ENCODE measurements at places on chromosomes 5 and 9.

DNA sequence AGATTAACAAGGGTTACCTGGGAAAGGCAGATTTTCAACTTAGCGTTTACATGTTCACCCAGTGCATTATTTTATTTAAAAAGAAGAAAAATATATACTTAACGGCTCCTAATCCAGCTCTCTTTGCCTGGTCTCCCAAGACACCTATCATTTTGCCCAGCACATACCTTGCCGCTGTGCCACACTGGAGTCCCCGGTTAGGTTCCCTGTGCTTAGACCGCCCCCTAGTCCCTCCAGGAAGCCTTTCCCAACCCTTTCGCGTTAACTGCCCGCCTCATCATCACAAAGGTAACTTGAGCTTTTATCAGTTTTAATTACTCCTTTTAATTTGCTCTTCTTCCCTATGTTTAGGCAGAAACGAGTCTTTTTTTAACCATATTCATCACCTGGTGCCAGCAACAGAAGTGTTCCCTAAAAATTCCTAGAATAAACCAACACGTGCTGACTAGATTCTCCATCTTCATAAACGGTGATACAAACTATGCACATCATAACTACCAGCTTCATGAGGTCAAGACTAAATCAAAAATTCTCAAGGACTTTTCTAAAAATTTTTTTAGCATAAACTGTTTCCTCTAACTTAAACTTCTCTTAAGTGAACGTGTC lies 19.7 kb downstream of the DNAJA1 start:
- DNase-seq: no peak

GRCh38 chr9:124363326-124364096 lies 51.7 kb downstream of the PSMB7 start:
- DNase-seq: no peak

DNA sequence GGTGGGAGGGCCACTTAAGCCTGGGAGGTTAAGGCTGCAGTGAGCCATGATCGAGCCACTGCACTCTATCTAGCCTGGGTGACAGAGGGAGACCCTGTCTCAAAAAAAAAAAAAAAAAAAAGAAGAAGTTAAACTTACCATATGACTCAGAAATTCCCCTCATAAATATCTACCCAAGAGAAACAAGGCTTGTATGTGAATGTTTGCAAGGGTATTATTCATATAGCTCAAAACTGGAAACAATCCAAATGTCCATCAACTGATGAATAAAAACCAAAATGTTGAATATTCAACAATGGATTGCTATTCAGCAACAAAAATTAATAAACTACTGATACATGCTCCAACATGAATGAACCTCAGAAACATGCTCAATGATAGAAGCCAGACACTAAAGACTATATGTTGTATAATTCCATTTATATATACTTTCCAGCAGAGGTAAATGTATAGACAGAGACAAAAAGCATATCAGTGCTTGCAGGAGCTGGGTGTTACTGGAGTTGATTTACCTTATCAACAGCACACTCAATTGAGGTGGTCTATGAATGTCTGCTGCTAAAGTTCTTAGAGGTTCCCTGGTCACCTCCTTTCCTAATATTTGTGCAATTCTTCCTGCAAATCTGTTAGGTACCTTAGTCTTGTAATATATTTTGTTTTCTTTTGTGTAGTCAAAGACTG lies 5.3 kb upstream of the SREK1 start:
- DNase-seq: no peak

- no peak for DNase-seq
These were observed 78.4 kb upstream of the PTGER4 start for GRCh38 chr5:40601198-40601868.

- DNase-seq: no peak
These were observed 77.1 kb downstream of the HOMER1 start for GRCh38 chr5:79436821-79437220.

GRCh38 chr5:149317281-149318048 lies 27.8 kb upstream of the GRPEL2 start:
- peak; percentile 41 for DNase-seq

DNA sequence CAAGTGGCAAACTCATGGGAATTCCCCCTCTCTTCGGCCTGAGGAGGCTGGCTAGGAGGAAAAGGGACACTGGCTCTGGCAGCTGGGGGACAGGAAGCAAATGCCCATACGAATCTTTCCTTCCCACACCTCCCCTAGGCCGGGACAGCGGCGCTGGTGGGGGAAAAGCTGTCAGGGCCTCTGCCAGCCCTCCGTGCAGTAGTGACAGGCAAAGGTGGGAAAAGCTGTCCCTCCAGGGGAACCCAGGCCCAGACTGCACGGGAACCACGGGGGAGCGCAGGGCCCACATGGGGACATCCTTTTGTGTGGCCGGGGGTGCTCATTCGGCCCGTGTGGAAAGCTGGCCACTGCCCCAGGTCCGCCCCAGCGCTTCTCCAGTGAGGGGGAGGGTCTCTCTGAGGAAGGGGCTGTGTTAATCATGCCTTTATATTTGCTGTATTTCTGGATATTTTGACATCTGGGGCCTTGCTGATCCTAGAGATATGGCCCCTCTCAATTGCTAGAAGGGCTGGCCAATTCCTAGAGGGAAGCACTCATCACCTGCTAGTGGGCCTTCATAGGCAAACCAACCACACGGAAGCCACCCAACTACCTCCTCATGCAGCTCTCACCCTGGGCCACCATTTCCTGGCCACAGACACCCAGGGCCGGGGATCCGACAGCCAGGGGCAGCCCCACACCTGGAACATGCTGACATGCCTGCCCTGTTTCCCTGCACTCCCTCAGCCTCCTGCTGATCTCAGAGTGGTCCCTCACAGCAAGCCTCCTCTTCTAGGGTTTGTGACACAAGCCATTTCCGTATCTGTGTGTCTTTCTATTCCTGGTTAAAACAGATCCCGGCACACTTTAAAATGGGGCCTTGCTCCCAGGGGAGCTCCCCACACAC lies 138.8 kb downstream of the ROR2 start:
- no peak for DNase-seq

DNA sequence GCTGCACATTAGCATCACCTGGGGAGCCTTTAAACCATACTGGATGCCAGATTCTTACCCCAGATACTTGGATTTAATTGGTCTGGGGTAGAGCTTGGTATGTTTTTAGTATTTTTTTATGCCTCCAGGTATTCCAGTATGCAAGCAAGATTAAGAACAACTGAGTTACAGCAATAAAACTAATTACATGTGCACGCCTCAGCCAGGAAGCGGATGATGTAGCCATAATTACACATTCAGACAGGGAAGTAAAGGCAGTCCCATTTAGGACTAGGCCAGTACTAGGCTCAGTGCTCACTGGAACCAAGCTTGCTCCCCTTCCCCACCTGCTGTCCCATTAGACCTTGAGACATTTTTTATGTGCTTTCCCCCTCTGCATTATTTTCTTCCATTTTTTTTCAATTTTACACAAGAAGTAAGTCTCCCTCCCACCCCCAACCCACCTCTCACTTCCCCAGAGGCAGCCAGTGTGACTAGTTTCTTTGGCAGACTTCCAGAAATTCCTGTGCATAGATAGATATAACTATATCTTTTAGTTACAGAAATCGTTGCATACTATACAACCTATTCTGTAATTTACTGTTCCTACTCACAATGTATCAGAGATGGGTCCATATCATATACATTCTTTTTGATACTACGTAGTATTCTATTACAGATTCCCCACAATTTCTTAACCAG lies 7.1 kb upstream of the GNAQ start:
- no peak for DNase-seq

GRCh38 chr5:138662599-138662998 lies 87.4 kb upstream of the HSPA9 start:
- DNase-seq: no peak

- no peak for DNase-seq
These were observed 42.7 kb upstream of the CEP72 start for GRCh38 chr5:569358-569867.

DNA sequence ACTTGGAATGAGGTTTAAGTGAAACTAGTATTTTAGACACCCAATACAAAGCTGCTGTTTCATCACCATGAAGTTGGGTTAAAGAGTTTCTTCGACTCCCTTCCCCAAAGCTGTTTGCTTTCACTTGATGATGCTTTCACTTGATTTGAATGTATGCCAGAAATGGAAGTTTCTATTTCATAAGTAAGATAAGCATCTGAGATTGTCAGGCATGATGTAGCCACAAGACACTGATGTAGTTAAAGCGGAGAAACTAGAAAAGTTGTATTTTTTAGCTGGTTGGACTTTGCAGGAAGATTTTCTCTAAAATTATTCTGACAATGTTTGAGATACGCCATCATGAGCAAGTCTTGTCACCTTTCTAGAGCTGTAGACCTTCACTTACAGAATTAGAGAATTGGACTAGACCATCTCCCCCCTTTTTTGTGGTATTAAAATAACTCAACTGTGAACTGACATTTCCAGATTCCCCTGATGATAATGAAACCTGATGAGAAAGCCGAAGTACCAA lies 20.0 kb downstream of the MOCS2 start:
- no peak for DNase-seq

- no peak for DNase-seq
These were observed 72.2 kb upstream of the ADAMTS19 start for GRCh38 chr5:129387944-129388343.

DNA sequence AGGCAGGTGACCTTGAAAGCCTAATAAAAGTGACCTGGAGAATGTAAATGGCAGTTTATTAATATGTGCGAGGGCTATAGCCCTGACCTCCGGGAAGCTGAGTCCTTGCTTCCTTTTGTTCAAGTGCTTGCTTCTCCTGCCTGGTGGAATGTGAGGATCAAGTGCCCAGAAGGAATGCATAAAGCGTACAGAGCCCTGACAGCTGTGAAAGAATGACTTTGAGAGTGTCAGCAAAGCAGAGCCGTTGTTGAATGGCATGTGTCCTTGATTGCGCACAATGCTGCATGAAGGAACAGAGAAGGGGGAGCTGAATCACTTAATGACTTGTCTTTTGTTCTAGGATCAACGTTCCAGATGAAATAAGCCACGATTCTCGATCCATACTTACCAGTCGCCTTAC lies 133.0 kb downstream of the SLF1 start:
- no peak for DNase-seq

GRCh38 chr5:74027732-74028338 lies 401.8 kb downstream of the ARHGEF28 start:
- DNase-seq: no peak

- no peak for DNase-seq
These were observed 132.5 kb downstream of the SEMA6A start for GRCh38 chr5:116442095-116442534.

DNA sequence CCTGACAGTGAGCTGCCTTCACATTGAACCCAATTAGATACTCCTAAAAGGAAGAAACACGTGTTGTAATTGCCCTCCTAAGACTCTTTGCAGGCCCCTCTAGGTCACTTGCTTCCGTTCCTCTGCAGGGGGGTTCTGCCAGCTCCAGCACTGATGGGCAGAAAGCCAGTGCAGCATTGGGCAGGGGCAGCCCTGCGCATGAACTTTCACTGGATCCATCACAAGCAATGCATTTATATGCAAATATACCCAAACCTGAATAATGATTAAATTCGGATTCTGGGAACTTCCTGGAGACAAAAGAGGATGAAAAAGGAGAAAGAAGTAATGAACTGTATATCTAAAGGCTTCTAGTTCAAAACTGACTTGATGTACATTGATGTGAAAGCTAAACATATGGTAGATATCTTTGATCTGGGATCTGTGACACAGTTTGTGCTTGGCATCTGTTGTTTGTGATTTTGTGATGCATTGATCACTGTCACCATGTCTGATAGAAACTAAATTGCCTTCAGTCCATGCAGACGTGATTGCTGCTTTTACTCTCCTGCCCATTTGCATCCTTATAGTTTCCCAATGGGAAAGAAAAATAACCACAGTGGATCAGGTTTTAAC lies 313.4 kb downstream of the DEPDC1B start:
- no peak for DNase-seq
